ENCODE measurements at places on chromosomes 1 and 21.

- DNase-seq: no peak
Observed at GRCh38 chr1:231272173-231272572, 31.2 kb downstream of the GNPAT start.

- DNase-seq: no peak
Observed at GRCh38 chr1:163661391-163661790, 339.6 kb downstream of the NUF2 start.

DNA sequence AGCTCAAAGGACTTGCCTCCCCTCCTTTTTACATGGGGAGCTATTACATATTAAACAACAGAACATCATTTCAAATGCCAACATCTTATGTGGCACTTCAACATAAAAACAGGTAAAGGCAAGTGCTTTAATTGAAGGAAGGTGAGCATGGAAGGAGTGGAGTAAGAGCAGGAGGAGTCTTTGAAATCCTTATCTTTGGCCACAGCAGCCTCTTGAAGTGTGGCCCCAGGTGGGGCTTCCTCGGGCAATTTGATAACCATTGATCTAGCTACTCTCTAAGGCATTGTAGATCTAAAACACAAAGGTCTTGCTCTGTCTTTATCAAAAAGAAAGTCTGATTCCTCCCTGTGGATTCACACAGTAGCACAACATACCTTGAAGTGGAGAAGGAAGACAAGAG lies 70.9 kb upstream of the PPP2R5A start:
- no peak for DNase-seq

DNA sequence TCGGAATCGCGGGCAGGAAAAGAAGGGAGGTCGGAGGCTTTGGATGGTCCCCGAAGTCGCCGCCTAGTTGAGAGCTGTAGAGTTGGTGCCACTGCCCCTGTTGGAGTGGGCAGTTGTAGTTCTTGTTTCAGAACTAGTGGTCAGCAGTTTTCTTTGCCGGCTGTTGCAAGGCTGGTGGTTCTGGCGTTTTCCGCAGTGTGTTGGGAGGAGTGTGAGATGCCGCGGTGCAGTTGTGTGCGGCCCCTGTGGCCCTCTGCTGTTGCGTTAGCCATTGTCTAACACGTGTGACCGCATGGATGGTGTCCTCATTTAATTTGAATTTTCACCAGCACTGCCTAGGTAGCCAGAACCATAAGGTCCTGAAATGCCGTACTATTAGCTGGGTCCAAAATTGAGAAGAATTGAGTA lies 1.4 kb downstream of the ARF1 start:
- no peak for DNase-seq

DNA sequence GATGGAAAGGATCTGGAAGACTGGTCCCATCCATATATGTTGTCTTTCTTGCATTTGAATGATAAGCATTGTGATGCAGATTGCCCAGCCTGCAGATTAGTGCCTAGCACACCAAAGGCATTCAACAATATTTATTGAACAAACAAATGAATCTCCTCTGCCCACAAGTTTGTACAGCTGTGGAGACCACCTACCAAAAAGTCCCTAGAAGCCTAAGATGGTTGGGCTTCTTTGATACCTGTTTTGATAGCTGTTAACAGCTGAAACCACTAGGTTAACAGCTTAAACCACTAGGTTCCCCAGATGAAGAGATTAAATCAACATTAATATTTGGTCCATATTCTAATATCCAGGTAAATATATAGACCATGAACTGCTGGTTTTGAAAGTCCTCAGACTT lies 9.8 kb downstream of the DUSP10 start:
- DNase-seq: no peak

GRCh38 chr1:51299981-51300670 lies 30.2 kb downstream of the TTC39A start:
- no peak for DNase-seq

DNA sequence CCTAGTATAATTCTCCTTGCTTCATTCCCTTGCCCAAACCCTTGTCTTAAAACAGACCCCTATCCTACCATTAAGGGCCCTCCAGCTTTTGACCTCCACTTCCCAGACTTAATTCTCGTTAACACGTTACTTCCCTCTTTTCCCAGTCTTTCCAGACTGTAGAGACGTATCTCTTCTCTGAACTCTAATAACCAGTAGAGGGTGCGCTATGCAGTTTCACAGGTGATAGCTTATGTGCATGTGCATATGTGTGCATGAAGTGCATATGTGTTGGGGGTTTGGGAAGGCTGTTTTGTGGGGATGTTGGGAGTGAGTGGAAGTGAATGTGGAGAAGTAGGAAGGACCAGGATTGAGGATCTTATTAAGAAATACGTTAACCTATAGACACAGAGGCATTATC lies 78.1 kb upstream of the CCDC190 start:
- DNase-seq: no peak

DNA sequence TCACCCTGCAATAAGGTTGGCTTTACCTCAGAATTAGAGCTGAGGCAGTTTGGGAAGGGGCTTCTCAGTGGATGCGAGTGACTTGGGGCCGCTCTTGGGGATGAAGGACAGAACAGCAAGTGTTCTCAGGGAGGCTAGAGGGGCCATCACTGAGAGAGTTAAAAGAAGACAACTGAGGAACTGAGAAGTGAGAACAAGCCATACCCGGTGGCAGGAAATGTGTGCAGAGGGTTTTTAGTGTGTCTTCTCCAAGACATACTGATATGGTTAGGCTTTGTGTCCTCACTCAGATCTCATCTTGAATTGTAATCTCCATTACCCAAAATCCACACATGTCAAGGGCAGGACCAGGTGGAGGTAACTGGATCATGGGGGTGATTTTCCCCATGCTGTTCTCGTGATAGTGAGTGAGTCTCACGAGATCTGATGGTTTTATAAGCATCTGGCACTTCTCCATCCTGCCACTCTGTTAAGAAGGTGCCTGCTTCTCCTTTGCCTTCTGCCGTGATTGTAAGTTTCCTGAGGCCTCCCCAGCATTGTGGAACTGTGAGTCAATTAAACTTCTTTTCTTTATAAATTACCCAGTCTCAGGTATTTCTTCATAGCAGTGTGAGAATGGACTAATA lies 75.8 kb downstream of the PCBP3 start:
- no peak for DNase-seq

GRCh38 chr1:196733091-196733970 lies 41.3 kb upstream of the CFHR3 start:
- DNase-seq: no peak

DNA sequence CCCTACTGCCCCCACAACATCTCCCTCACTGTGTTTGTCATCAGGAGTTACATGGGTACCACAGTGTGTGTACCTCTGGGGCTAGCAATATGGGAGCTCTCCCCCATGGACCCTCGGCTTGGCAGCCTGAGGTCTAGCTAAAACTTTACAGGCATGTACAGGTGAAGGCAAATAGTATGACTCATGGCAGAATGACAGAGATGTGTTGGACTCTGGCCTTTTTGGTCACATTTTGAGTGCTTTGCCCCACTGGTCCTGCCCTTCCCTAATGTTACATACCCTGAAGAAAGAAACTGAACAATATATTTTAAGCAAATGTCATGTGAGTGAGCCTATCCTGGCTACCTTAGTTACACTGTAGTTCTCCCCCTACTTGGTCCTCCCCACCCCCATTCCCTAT lies 124.0 kb downstream of the NGF start:
- DNase-seq: no peak

DNA sequence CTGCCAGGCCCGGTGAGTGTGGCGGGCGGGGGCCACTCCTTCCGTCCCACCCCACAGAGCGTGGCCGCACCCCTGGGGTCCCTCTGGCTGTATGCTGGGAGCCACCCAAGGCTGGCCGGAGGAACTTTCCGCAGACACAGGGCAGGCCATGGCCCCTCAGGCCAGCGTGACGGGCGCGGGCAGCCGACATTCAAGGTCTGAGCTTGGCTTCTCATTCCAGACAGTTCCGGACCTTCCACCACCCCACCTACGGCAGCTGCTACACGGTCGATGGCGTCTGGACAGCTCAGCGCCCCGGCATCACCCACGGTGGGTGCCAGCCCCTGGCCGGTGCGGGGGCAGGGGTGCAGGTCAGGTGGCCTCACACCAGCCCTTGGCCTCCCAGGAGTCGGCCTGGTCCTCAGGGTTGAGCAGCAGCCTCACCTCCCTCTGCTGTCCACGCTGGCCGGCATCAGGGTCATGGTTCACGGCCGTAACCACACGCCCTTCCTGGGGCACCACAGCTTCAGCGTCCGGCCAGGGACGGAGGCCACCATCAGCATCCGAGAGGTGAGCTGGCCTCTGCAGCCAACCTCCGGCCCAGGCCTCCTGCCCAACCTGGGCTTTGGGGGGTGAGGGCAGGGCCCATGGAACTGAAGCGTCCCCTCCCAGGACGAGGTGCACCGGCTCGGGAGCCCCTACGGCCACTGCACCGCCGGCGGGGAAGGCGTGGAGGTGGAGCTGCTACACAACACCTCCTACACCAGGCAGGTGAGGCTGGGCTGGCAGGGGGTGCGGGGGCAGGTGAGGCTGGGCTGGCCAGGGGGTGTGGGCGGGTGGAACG lies 7.3 kb downstream of the SCNN1D start:
- DNase-seq: peak; percentile 11

GRCh38 chr21:38965241-38965640 lies 159.5 kb downstream of the ETS2 start:
- no peak for DNase-seq

DNA sequence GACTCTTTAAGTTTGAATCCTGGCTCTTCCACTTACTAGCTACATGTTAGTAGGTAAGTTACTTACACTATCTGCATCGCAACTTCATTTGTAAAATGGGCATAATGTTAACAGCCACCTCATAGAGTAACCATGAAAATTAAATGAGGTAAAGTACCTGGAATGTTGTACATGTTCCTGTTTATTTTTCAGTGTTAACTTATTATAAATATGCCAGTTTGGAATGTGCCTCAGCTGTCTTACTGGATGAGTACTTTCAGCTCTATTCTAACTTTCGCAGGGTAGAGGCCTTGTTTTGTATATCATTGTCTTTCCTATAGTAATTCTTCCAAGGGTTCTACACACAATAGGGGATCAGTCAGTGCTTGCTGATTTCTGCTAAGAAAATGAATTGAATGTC lies 167.4 kb downstream of the DUSP10 start:
- DNase-seq: no peak

GRCh38 chr1:93757256-93758036 lies 75.8 kb upstream of the BCAR3 start:
- no peak for DNase-seq

- no peak for DNase-seq
Observed at GRCh38 chr1:7641587-7642417, 129.3 kb upstream of the VAMP3 start.

GRCh38 chr1:224082146-224082545 lies 31.8 kb upstream of the FBXO28 start:
- DNase-seq: no peak

GRCh38 chr21:35342440-35342839 lies 293.3 kb upstream of the RUNX1 start:
- peak; percentile 57 for DNase-seq

- no peak for DNase-seq
Observed at GRCh38 chr1:232327269-232327668, 302.7 kb downstream of the SIPA1L2 start.

DNA sequence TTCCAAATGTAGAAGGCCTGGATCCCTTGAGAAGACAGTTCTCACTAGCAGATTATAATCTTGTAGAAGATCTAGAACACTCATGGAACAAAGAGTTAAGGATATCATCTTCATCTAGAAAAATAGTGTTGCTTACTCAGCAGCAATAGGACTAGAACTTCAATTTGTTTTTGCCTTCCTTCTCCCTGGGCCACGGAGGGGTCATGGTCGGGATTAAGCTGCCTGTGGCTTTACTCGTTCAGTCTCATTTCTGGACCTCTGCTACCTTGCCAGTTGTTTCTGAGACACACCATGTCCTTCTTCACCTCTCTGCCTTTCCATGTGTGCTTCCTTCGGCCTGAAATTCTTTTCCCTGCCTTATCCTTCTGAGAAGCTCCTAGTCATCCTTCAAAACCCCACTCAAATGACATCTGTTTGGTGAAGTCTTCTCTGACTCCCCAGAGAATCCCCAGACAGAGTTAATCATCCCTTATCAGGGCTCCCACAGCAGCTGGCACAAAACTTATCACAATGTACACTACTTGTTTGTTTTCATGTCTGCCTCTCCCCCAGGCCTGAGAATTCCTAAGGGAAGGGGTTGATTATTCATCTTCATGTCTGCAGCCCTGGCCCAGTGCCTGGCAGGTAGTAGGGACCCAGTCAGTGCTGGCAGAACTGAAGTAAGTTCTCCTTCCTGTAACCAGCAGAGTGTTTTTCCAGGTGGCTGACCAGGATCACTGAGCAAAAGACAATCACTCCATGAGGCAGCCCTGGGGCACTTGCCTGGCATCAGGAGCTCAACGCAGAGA lies 15.5 kb upstream of the SNX27 start:
- DNase-seq: no peak

GRCh38 chr1:9755441-9755995 lies 68.2 kb downstream of the CLSTN1 start:
- DNase-seq: no peak

DNA sequence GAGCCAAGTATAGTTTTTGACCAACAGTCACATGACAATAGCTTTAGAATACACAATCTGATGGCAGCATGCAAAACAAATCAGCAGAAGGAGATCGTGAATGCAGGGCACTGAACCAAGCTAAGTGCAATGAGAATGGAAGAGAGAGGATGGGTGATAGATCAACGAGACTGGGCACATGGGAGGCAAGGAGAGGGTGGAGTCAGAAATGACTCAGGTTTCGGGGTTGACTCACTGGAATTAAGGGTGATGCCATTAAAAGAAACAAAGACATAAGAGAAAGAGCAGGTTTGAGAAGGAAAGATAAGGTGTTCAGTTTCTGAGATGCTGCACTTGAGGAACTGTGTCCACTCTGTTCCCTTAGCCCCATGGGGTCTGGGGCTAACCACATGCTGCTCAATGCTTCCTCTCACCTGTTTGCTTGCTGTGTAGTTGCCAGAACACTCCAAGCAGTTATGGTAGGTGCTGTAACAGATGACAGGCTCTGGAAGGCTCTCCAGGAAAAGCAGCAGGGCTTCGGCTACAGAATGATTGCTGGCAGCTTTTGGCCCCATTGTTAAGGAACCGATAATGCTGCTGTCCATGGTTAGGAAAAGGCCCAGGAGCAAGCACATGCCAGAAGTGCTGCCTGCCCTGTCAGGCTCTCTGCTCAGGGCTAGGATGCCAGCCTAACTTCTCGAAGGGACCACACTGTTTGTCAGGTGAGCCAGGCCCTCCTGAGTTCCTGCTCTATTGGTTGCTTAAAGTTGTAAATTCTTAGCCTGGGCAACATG lies 6.1 kb upstream of the MTF1 start:
- no peak for DNase-seq

DNA sequence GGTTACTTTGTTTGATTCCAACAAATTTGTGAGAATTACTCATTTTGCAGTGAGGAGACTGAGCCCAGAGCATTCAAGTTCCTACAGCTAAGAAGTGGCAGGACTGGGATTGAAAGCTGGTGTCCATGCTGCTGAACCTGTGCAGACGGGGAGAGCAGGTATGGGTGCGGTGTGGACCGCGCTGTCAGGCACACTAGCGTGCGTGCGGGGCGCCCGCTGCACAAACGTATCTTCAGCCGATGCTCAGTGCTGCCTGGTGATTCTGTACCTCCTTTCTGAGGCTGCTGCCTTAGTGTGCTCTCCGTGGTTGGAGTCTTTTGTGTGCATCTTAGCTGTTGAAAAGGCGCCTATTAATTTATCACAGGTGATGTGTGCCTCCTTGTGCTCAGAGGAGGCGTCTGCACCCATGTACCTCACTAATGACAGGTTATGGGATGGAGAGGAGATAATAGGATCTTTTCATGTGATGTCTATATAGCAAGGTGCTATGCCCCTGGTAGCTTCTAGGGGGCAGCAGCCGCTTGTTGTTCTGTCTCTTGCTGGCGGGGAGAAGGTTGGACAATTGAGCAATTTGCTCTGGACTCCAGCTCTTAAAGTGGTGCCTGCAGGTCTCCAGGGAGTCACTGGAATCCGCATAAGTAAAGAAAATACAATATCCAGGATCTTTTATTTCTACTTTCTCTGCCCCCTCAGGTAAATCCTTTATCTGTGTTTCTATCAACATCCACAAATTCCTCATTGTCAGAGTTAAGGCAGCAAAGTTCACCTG lies 32.5 kb downstream of the PEX14 start:
- DNase-seq: no peak

All from GM06990 (cell line).